Stimulated activated CD8-positive, alpha-beta memory T cell treated with anti-CD3 and anti-CD28 coated beads, Interleukin-7, amount 100 ng/mL, for 1 hour (primary cell): ENCODE measurements at places on chromosomes 11 and 22.

DNA sequence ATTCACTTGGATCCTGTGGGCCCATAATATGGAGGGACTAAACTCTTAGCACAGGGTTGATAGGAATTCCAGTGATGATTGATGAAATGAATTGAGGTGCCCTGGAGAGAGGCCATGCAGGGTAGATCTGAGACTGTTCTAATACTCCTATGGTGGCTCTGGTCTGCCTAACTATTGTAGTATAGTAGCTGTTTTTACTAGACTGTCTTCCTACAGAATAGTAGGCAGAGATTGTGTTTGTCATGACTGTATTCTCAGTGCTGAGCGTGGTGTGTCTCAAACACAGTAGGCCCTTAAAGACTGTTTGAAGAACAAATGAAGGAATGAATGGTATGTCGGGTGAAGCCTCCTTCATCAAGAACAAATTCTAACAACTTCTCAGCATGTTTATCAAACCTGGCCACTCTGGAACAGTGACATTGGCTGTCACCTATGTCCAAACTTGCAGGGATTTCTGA is 107.0 kb upstream of the SESN3 start:
- DNase-seq, result no peak

DNA sequence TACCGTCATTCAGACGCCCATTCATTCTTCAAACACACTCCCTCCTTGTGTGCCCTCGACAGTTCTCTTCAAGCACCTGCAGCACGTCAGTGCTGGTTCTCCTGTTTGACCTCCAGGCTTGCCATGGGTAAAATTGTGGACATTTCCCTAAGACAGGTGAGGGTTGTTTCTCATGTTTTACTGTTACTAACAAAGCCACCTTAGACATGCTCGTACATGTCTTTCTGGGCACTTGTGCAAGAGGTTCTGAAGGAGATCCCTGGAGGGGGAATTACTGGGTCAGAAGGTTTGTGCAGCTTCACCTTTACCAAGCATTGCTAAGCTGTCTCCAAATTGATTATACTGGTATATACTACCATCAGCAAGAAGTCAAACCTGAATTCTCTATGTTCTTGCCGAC is 189.7 kb upstream of the TMEM45B start:
- DNase-seq, result no peak

DNA sequence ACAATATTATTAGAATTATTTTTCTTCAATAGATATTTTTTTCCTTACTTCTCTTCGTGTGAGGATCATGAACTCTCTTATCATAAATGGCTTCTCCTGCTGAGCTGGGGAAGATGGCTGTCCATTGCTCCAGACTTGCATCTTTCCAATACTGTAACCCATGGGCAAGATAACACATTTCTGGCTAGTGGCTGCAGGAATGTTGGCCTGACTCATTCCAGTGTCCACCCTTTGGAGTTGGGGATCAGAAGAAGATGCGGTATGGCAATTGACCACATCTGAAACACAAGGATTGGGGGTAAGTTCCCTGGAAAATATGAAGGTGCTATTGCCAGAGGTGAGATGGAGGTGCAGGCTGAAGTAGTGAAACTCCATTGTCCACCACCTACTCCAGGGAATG is 92.8 kb downstream of the FAR1 start:
- DNase-seq, result no peak

GRCh38 chr11:79431535-79431934 is 9.3 kb downstream of the TENM4 start:
- DNase-seq, result no peak
